ENCODE measurements at places on chromosomes 2 and 18.

DNA sequence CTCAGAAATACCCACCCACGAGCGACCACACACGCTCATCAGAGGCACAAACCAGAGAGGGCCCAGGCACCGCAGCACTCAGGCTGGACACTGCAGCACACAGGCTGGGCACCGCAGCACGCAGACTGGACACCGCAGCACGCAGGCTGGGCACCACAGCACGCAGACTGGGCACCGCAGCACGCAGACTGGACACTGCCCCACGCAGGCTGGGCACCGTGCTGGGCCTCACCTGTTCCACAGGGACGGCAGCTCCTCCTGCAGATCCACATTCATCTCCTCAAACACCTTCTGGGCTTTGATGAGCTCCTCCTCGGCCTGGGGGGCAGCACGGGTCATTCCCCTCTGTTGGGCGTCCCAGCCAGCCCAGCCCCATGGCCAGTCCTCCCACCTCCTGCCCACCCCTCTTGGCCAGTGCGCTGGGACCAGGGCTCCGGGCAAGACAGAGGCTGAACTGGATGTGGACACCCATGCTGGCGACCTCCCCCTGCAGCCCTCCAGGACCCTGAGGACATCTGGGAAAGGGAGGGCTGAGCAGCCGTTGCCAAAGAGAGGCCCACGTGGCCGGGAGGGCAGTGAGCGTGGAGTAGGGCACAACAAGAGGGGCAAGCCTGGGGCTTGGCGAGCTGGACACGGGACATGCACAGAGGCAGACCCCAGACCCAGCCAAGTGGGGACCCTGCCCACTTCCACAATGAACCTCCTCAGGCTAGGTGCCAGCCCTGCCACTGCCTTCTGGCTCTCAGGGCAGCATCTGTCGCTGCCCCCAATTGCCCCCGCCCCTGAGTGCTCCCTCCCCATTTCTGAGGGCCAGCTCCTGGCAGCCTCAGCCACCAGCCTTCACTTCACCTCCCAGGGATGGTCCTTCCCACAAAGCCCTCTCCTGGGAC lies 43.0 kb downstream of the BIN1 start:
- no peak for DNase-seq

DNA sequence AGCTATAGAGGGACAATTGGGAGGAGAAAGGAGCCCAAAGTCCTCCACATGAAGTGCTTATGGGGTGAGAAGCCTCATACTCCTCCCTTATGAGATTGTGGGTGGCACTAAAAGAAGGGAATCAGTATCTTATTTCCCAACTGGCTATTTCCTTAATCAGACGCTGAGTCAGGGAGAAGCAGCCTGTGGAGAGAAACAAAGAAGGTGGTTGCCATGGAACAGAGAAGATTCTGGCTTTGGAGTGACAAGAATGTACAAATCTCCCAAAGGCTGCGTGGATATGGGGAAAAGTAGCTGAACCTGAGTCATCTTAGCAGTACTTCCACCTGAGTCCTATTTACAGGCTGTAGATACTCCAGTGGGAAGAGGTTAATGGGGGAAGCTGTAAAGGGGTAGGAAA lies 115.8 kb upstream of the CWC22 start:
- no peak for DNase-seq

GRCh38 chr2:69095305-69095704 lies 82.3 kb downstream of the ANTXR1 start:
- DNase-seq: no peak

DNA sequence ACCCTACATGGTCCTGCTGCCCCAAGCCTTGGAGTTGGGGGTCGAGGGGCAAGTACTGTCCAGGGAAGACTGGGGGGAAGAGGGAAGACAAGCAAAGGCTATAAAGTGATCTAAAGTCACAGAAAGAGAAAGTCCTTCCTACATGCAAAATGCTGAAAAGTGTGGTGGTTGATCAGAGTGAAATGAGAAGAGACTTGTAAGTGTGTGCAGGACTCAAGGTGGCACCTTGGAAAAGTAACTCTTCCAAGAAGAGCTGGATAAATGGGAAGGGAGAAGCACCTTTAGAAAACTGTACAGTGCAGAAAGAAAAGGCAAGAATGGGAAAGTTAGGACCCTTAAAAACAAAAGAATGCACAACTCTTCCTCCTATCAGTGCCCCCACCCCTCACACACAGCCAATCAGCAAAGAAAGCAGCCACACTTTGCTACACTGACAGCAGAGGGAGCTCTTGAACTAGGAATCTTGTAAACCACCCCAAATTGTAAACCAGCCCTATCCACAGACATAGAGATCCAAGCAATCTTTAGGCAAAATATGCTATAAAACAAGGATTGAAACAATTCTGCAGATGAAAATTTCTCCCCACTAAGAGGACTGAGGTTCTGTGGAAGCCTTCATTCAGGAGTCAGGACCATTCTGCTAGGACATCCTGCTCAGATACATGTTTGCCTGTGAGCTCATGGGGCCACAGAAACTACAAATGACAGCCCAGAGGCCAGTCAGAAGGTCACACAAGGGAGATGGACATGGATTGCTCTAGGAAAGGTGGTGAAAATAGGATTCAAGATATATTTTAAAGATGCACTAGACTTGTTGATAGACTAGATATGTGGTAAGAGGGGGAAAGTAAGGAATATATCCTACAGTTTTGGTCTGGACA lies 146.4 kb downstream of the FTCDNL1 start:
- DNase-seq: peak; percentile 36

- no peak for DNase-seq
Measured at GRCh38 chr2:30615926-30616325, 168.9 kb downstream of the LCLAT1 start.

DNA sequence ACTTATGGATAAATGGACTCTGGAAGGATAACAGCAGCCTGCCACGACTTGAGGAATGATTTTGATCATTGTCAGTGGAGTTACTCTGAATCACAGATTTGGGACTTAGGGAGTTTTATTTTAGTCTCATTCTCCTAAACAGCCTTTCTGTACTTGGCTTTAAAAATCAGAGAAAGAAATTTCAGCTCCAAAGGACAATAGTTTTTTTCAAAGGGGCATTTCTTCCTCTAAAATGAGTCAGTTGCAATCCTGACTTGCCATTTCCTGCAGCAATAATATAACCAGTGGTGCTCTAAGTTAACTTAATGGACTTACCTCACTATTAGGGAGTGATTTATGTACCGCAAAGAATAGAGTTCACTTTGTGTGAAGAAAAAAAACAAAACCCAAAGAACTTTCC lies 35.1 kb upstream of the MTX2 start:
- no peak for DNase-seq

- DNase-seq: no peak
Measured at GRCh38 chr18:39205565-39206195, 1640.1 kb upstream of the CELF4 start.

GRCh38 chr2:130353291-130354138 lies 2.3 kb upstream of the PTPN18 start:
- DNase-seq: no peak

DNA sequence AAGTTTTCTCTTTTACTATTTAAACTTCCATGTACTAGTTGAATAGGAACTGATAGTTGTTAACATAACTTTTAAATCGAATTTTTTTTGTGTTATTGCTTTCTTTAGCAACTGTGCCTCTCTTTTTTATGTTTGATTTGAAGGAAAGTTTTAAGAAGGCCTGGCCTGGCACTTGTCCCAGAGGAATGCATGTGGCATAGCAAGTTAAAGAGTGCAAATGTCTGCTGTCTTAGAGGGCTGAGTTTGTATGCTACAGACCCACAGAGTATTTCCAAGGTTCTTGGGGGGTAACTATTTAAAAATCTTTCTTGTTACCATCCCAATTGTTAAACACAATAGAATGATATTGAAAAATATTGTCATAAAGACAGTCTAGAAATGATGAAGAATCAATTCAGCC lies 47.0 kb downstream of the MTCL1 start:
- no peak for DNase-seq

DNA sequence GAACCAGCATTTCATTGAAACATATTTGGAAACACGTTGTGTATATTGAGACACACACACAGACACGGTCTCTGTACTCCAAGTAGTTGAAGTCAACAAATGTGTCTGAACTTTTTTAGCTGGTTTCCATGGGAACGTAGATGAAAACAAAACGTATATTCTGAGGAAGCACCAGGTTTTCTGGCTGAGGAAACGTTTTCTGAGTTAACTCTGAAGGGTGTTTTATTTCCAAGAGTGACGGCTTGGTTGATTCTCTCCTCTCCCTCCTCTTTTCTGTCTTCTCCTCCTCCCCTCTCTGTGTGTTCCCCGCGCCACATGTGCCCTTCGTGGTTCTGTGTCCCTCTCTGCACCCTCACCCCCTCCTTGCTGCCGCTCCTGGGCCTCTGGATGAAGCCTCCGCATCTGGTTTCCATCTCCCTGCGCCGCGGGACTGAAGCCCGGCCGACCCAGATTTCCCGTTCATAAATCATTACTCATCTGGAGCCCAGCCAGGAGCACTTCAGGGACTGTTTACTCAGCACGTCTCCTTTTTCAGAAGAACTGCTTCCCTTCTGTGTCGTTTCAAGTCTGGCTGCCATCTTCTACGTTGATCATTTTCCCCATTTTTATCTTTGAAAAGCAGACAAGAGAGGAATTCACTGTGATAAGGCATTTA lies 122.7 kb downstream of the COL6A3 start:
- peak; percentile 89 for DNase-seq

DNA sequence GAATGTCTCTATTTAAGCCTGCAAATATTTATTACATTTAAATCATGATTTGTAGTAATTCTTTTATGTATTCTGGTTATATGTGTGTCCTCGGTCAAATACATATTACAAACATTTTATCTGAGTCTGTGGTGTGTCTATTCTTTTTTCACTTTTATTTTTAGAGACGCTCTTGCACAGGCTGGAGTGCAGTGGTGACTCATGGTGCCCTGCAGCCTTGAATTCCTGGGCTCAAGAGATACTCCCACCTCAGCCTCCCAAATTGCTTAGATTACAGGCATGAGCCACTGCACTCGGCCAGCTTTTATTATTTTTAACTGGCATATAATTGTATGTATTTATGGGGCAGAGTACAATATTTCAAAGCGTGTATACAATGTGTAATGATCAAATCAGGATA lies 47.5 kb downstream of the ARID5A start:
- DNase-seq: no peak

DNA sequence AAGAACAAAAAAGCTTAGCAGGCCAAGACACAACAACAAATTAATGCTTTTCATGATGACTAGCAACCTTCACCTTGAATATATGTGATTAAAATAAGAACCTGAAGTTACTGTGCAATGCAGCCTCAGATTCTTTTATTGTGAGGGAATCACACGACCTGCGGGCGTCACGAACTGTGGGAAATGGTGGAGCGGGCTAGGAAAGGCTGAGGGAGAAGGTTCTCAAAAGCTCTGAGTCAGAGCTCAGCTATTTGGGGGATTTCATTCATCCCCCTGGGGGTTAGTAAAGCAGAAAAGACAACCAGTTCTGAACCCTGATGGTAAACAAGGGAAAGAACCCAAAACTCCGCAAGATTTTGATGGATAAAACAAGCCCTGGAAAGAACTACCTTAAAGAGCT lies 89.3 kb upstream of the NCKAP5 start:
- no peak for DNase-seq

GRCh38 chr2:96150007-96150640 lies 4.9 kb upstream of the DUSP2 start:
- DNase-seq: no peak

DNA sequence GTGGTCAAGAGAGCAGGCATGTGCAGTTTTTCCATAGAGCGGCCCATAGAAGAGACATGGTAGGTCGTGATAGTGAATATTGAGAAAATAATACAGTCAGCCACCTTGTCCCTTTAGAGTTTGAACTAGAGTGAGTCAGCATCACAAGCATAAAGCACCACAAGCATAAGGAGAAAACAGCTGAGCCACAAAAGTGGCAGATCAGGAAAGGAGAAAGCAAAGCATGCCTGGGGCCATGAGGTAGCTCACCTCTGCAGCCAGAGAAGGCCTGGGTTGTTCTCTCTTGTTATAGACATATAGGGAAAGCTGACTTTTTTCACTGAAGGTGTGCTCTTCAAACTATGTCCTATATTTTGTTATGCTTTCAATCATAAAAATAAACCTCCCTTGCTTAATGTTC lies 879.0 kb downstream of the DSC3 start:
- no peak for DNase-seq

- no peak for DNase-seq
Measured at GRCh38 chr2:15560140-15560987, 770 bp downstream of the NBAS start.

DNA sequence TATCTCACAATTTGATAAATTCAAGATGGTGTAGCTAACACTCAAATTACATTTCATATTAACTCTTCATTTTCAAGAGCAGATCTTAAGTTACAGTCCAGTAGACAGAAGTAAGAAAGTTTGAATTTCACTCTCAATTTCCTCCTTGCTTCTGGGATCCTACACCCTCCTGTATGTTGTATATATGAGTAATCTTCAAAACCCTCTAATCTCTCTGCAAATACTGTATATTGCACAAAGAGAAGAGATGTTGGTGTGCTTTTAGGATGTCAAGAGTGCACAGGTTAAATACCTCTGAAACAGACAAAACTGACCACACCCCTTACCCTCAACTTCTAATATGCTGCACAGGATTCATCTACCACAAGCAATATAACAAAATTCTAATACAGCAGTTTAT lies 6.7 kb downstream of the CHST9 start:
- DNase-seq: no peak

DNA sequence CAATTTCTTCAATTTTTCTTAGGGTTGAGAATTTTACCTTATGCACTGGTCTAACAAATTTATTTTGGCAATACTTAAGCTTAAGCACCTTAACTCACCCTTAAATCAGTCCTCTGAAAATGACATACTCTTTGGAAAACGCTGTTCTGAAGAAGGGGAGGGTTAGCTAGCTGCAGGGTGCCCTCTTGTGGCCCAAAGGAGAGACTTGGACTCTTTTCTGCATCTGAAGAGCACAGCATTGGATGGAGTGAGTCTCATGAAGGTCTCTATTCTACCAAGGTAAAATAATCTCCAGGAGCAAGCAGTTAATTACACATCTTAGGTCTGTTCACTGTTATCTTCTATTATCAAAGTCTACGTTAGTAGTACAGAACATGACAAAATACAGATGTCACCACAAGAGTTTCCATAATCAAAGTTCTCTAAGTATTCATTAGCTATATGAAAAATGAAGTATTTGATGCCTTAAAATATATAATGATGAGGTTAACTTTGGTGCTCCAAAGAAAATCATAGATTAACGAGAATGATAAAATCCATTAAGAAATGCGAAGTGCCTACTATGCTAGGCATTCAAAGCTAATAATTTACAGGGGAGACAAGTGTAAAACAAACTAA lies 24.4 kb downstream of the PUM2 start:
- DNase-seq: peak; percentile 24

DNA sequence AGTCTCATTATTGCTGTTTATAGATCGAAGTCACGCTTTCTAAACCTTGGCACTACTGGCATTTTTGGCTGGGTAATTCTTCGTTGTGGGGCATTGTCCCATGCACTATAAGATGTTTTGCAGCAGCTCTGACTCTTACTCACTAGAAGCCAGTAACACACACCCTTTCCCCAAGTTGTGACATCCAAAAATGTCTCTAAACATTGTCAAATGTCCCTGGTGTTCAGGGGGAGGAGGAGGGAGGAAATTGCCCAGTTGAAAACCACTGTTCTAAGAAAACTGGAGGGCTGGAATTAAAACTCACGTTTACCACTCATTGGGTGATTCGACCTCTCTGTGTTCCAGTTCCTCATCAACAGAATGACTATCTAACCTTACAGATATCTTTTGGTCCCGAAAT lies 115.7 kb upstream of the KLF7 start:
- DNase-seq: no peak

- no peak for DNase-seq
Measured at GRCh38 chr18:40949114-40949950, 1005.7 kb upstream of the PIK3C3 start.
